ENCODE measurements at places on chromosomes 4 and X. TPM values are rescaled to one million over a fixed set of nuclear protein-coding genes. Genes with fewer than 3 reads are reported as not detected.

TMSB15B gene
- total RNA-seq = 2.7 TPM

NUDT10 gene
- total RNA-seq = 1.6 TPM

PAGE4 gene
- not detected for total RNA-seq

ZNF185 gene
- total RNA-seq = 0.43 TPM

RBMXL3 gene
- not detected for total RNA-seq

C4orf46 gene
- total RNA-seq = 5.5 TPM

PNPLA4 gene
- 18.5 TPM for total RNA-seq

UBQLN2 gene
- 4.3 TPM for total RNA-seq

POU4F2 gene
- total RNA-seq = not detected

RADX gene
- total RNA-seq = 1.00 TPM

TRPC5OS gene
- total RNA-seq = not detected

ARX gene
- total RNA-seq = not detected

RIPPLY1 gene
- total RNA-seq = not detected

HPGDS gene
- not detected for total RNA-seq

HTN3 gene
- total RNA-seq = not detected

ZMYM3 gene
- total RNA-seq = 8.9 TPM

GABRG1 gene
- not detected for total RNA-seq

SCOC gene
- total RNA-seq = 45.3 TPM

GPR34 gene
- total RNA-seq = not detected

TMEM187 gene
- 8.2 TPM for total RNA-seq

P2RY4 gene
- 0.18 TPM for total RNA-seq

NDUFC1 gene
- 45.0 TPM for total RNA-seq

BEX4 gene
- 29.9 TPM for total RNA-seq

MAGEB1 gene
- not detected for total RNA-seq

MAOA gene
- 4.8 TPM for total RNA-seq

KLKB1 gene
- not detected for total RNA-seq

CXCL3 gene
- total RNA-seq = 18.5 TPM

SGMS2 gene
- total RNA-seq = 67.0 TPM
